Natural killer cell (primary cell): ENCODE measurements at places on chromosomes 6 and 20.
A peak's percentile ranks its signal among the peaks of the same experiment; 100 is the strongest.

DNA sequence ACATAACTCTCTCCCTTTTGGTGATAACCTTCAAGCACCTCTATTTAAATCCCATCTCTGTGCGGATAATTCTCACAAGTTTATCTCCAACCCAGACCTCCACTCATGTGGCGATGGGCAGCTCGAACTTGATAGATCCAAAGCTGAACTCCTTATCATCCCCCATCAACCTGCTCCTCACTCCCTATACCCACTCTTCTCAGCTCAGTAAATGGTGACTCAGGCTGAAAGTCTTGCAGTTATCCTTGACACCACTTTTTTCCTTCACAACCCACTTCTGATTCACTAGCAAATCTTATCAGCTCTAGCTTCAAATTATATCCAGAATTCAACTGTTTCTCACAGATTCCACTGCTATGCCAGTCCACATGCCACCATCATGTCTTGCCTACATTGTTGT lies 155.3 kb upstream of the STXBP5 start:
- DNase-seq, result no peak

DNA sequence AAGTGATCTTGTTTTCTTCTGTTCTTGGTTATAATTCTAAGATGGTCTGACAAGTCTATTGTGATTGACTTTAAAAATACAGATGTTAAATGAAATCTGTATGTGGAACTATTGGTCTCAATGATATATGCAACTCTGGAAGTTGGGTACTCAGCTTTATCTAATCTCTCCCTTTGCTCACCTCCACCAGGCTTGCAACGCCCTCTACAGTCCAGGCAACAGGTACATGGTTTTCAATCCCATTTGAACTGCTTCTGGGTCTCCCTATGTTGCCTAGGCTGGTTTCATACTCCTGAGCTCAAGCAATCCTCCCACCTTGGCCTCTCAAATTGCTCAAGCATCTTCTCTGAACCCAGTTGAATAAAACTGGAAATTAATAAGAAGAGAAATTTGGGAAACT lies 25.6 kb upstream of the HLA-DQB1 start:
- peak; percentile 82 for DNase-seq

GRCh38 chr6:41255638-41256246 lies 27.6 kb downstream of the TREML4 start:
- DNase-seq, result no peak

DNA sequence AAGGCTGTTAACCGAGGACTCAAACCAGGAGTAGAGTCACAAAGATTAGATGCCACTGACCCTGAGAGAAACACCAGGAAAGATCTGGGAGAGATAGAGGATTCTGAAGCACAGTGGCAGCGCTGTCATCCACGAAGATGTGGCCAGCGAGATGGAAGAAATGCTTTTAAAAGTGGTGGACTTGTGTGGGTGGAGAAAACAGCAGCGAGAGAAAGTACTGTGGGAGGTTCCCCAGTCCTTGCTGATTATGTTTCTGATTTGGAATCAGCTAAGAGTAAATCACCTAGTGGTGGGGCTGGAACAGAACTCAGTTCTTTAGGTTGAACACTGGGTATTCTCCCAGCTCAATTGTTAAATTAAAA lies 435 bp upstream of the ZNF322 start:
- DNase-seq, result no peak

DNA sequence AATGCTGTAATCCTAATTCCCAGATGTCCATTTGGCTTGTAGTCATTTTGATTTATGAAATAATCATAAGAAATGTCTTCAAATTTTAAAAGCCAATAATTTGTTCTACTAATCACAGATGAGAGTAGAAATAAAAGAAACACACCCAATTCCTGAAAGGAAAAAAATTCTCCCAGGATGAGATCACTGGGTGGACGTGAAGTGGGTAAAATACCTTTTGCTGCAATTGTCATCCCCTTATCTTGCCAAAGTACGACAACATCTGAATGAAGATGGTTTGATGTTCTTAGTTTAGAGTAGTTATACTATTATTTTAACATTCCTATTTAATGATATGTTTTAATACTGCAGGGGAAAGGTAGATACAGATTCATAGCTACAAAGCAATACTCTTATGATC lies 33.7 kb downstream of the MTHFD1L start:
- DNase-seq, result no peak

DNA sequence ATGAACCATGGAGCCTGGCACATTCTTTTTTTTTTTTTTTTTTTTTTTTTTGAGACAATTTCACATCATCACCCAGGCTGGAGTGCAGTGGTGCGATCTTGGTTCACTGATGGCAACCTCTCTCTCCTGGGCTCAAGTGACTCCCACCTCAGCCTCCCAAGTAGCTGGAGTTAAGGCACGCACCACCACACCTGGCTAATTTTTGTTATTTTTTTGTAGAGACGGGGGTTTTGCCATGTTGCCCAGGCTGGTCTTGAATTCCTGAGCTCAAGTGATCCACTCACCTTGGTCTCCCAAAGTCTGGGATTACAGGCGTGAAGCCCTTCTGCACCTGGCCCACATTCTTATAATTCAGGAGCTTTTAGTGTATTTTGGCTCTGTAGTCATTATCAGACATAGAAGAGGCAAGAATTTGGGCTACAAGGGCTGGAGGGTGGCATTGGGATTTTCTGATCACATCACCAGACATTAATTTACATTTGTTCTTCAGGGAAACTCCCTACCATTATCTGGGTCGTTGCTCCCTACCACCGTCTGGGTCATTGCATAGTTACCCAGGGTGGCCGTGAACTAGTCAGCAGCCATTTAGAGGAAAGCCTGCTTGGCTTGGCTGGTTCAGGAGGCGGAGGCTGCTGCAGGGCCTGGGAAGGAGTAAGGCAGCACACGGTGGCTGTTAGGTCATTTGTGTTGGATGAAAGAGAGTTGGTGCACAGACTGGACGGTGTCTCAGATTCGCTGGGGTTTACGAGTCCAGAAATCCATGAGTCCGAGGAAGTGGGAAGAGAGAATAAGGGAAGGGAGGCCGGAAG lies 17.6 kb downstream of the ARID1B start:
- peak; percentile 37 for DNase-seq

- DNase-seq, result no peak
Measured at GRCh38 chr20:16129411-16129810, 443.8 kb downstream of the KIF16B start.

DNA sequence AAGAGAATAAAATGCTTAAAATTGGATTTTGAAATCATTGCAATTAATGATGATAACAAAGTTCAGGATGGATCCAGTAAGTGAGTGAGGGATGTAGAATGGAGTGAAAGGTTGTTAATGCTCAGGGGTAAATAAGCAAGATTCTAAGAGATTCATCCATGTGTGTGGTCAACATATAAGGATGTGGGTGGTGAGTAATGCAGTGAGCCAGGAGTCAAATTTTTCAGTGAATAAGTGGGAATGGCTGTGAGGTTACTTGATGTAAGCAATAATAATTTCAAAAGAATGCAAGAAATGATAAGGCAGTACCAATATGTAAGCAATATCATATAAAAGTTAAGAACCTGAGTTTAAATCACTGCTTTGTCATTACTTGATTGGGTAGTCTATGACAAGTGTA lies 207.5 kb upstream of the ADGRB3 start:
- no peak for DNase-seq

GRCh38 chr6:96929741-96930140 lies 5.2 kb downstream of the KLHL32 start:
- no peak for DNase-seq

DNA sequence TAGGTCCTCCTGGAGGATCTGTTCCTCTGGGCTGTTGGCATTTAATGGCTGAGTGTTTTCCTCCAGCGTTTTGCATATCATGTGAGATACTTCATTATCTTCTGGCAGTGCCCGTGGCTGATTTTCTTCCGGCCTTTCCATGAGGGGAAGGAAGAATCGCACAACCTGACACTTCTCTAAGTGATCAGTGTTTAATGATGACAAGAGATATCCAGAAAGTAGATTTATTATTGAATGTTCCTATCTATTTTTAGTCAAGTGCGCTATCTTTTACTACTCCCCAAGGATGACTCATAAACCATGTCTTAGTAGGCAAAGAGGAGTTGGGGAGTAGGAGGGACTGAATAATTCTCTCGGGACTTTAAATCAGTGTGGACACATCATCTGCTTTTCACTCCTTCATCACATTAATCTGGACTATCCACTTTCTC lies 149.7 kb downstream of the PLCB4 start:
- DNase-seq, result no peak

DNA sequence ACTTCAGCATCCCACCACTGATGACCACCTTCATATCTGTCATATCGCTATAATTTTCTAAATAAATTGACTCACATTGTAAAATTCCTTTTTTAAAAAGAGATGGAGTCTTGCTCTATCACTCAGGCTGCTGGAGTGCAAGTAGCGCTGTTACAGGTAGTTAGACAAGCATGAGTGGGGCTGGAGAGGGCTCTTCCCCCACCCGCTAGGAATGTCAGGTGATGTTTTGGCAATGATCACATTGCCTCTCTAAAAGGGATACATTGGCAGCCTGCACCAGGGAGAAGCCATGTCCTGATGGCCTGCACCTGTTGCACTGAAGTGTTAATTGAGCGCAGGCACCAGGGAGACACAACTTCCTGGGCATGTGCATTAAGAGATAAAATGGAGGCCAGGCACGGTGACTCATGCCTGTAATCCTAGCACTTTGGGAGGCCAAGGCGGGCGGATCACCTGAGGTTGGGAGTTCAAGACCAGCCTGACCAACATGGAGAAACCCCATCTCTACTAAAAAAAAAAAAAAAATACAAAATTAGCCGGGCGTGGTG lies 16.9 kb upstream of the SLC22A16 start:
- DNase-seq, result no peak
